Adrenal gland (tissue), 19 donors: ENCODE measurements at places on chromosomes 2 and 18. TPM values are rescaled to one million over a fixed set of nuclear protein-coding genes. Genes with fewer than 3 reads are reported as not detected.
A peak's percentile ranks its signal among the peaks of the same experiment; 100 is the strongest.

DNA sequence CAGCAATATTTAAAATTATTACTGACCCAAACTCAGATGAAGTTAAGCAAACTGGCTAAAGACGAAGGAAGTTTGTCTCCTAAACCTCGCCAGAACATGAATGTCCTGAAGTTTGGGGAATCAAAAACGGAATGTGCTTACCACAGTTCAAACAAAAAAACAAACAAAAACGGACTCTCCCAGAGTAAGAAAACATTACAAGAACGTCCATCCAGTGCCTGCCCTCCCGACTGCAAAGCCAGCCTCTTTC is 1.1 kb downstream of the KANSL1L start:
- H3K36me3 ChIP-seq = no peaks in the 10 kb centered on the region
- DNase-seq = no peak
- no peak overlapping the region for H3K4me3 ChIP-seq
- peak overlapping the region; percentile 100 for H3K27ac ChIP-seq

GRCh38 chr18:12939162-12939561 is 8.6 kb upstream of the SEH1L start:
- H3K36me3 ChIP-seq = no peaks in the 10 kb centered on the region
- H3K27me3 ChIP-seq = no peaks in the 10 kb centered on the region
- no peaks in the 10 kb centered on the region for H3K4me1 ChIP-seq

- H3K4me1 ChIP-seq = no peaks in the 10 kb centered on the region
- peaks cover 22% of the 10 kb centered on the region for H3K27me3 ChIP-seq
- H3K27ac ChIP-seq = no peak overlapping the region
- H3K4me3 ChIP-seq = no peak overlapping the region
Measured at GRCh38 chr2:219531639-219532377, 11.8 kb downstream of the CHPF start.

DNA sequence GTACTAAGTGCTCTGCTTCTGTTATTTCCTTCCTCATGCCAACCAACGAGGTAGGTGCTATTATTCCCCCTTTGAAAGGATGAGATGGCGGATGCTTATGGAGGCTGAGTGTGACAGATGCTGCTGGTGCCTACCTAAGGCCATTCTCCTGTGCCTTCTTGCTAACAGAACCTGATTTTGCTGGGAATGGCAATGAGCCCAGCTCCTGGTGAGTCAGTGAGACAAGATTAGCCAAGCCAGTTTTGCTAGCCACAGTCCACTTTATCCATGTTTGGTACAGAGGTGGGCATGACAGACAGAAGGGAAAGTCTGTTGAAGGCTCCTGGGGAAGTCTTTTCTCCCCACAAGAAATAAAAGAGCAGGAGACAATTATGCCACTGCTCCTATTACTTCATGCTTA is 43.7 kb upstream of the TMEM163 start:
- H3K4me1 ChIP-seq = no peaks in the 10 kb centered on the region
- no peaks in the 10 kb centered on the region for H3K27me3 ChIP-seq
- no peaks in the 10 kb centered on the region for H3K36me3 ChIP-seq
- no peak overlapping the region for H3K27ac ChIP-seq
- DNase-seq = peak; percentile 79
- no peak overlapping the region for H3K4me3 ChIP-seq

- no peaks in the 10 kb centered on the region for H3K4me1 ChIP-seq
- H3K27me3 ChIP-seq = no peaks in the 10 kb centered on the region
- no peaks in the 10 kb centered on the region for H3K36me3 ChIP-seq
- no peak overlapping the region for H3K27ac ChIP-seq
Measured at GRCh38 chr2:142684667-142685066, 192.8 kb upstream of the KYNU start.

The GALNT3 gene
- 0.90 TPM for total RNA-seq

GRCh38 chr2:111666160-111666559 is 217.8 kb downstream of the ANAPC1 start:
- H3K36me3 ChIP-seq = no peaks in the 10 kb centered on the region
- no peak for DNase-seq
- H3K4me3 ChIP-seq = no peak overlapping the region

DNA sequence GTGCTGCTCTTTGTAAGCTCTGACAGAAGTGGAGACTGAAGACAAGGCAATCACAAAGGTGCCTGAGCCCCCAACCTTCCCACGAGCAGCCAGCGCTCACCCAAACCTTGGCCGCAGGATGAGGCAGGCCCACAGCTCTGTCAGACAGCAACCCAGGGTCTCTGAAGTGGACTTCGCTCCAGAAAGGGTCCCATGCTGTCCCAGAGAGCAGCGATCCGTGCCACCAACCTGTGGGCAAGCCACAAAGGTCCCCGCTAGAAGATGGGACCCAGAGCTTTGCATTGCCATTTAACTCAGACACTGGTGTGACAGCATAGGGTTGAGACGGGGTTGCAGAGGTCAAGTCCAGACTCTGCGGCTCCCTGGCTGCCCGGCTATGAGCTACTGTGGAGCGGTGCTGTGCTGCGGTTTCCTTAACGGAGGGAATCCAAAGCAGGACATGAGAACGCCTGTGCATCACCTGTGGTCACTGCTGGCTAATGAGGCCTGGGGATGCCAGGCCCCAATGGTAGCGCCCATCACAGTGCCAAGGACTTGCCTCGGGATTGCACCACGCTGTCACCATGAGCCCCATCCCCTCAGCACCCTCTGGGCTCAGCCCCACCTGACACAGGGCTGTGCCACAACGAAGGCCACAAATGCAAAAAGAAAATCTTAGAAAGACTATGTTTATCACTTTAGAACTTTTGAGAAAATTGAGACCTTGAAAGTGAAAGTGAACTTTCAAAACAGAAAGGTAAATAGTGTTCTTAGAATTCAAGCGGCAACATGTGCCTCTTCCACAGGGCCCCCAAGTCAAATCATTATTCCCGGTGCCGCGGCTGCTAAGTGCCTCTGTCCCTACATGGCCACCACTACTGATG is 103.4 kb downstream of the HDAC4 start:
- H3K4me3 ChIP-seq = no peak overlapping the region
- peak; percentile 15 for DNase-seq
- no peaks in the 10 kb centered on the region for H3K27me3 ChIP-seq
- H3K27ac ChIP-seq = peak overlapping the region; percentile 52

The TMEM214 gene
- total RNA-seq = 39.7 TPM
